ENCODE measurements at places on chromosomes 16 and 17.

DNA sequence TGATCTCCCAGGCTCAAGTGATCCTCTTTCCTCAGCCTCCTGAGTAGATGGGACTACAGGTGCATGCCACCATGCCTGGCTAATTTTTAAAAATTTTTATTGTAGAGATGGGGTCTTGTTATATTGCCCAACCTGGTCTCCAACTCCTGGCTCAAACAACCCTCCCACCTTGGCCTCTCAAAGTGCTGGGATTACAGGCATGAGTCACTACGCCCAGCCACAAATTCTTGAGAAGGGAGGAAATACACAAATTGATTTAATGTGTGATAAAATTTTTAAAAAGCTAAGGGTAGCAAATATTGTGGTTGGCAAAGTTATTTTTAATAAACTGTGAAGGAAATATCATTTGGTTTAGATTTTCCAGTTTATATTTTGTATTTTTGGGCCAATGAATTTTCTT lies 9.6 kb downstream of the ITGAD start:
- DNase-seq = no peak

- DNase-seq = no peak
Measured at GRCh38 chr17:76546556-76547182, 6.8 kb downstream of the PRCD start.

DNA sequence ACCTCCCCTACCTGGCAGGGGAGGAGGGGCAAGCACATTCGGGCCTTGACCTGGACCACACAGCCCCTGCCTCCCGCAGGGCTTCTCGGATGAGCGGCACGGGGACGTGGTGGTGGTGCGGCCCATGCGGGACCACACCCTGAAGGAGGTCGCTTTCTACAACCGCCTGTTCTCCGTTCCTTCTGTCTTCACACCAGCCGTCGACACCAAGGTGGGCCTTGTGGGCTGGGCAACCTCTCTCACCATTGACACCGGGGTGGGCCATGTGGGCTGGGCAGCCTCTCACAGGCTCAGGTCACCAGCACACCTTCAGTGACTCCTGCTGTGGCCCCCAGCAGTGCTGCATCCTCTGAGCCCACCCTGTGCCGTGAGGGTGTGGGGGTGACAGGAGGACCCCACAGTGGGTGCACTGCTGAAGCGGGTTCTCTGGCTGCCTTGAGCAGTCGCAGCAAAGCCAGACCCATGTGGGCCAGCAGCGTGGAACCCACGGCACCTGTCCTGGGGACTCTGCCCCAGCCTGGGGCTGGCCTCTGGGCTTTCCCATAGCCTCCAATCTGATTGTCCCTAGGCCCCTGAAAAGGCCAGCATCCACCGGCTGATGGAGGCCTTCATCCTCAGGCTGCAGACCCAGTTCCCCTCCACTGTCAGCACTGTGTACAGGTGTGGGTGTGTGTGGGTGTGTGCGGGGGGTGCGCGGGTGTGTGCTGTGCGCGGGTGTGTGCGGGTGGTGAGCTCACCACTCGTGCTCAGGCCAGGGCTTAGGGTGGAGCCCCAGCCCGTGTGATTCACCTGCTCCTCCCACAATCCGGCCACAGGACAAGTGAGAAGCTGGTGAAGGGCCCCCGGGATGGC lies 7.5 kb downstream of the CTU2 start:
- DNase-seq = no peak

DNA sequence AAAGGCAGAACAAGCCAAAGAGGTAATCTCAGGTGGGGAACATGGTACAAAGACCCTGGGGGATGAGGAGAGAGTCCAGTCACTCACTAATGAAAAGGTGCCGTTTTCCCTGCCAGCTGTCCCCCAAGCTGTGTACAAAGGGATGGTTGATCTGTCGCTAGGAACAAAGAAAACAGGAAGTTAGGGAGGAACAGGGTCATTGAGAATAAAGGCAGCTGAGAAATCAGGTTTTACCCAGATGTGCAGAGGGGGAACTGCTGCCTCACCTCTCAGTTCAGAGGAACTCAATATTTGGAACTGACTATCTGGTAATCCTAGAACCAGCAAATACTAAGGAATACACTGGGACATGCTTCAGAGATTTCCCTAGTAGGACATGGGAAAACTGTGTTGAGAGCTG lies 1.5 kb downstream of the RSKR start:
- DNase-seq = no peak

- no peak for DNase-seq
Measured at GRCh38 chr16:2692251-2692947, 10.1 kb downstream of the KCTD5 start.

DNA sequence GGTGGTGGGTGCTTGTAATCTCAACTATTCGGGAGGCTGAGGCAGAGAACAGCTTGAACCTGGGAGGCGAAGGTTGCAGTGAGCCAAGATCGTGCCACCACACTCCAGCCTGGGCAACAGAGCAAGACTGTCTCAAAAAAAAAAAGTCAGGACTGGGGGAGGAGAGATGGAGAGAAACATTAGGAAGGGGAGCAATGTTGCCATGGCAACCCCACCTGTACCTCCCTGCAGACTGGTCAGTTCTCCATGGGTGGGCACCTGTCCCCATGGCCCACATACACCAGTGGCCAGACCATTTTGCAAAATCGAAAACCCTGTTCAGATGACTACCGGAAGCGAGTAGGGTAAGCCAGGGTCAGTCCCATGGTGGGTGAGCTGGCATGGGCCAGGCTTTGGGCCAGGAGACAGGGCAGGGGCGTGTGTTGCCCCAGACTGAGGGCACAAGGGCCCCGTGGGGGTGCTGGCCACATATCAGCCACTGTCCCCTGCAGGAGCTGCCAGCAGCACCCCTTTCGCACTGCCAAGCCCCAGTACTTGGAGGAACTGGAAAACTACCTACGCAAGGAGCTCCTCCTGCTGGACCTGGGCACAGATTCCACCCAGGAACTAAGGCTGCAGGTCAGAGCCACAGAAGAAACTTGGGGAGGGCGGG lies 14.0 kb downstream of the TSNAXIP1 start:
- no peak for DNase-seq

- DNase-seq = no peak
Measured at GRCh38 chr17:17738901-17739300, 57.6 kb downstream of the RAI1 start.

DNA sequence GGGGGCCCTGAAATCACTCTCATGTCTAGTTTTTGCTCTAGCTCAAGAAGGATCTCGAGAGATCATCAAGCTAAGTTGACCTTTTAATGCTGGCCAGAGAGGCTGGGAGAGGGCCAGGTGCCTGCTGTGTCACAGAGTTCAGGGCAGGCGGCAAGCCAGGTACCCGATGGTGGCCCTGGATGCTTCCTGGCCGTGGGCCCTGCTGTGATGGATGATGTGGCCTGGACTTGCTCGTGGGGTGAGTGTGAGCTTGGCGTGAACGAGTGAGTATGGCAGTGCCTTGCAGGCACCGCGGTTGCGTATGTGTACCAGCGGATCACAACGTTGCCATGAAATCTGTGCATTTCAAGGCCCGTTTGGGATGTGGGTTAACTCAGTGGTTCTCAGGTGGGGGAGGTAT lies 7.4 kb downstream of the IRF8 start:
- no peak for DNase-seq

GRCh38 chr16:50742576-50743200 lies 802 bp downstream of the CYLD start:
- DNase-seq = no peak

DNA sequence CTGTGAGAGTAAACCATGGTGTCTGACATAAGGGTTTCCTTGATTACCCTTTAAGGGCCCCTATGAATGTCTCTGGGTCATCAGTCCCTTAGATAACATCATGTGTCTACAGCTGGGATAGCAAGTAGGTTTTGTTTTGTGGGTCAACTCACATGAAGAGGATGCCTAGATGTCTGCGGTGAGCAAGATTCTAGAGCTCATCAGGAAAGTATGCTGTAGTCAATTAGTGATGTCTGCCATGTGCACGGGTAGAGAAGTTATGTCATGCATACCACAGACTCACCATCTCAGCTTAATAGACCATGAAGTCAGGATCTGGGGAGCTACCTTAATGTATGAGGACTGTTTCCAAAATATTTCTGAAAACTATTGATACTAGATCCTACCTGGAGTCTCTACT lies 57.5 kb downstream of the CDH13 start:
- no peak for DNase-seq

GRCh38 chr16:72847187-72848027 lies 200.5 kb downstream of the ZFHX3 start:
- no peak for DNase-seq

DNA sequence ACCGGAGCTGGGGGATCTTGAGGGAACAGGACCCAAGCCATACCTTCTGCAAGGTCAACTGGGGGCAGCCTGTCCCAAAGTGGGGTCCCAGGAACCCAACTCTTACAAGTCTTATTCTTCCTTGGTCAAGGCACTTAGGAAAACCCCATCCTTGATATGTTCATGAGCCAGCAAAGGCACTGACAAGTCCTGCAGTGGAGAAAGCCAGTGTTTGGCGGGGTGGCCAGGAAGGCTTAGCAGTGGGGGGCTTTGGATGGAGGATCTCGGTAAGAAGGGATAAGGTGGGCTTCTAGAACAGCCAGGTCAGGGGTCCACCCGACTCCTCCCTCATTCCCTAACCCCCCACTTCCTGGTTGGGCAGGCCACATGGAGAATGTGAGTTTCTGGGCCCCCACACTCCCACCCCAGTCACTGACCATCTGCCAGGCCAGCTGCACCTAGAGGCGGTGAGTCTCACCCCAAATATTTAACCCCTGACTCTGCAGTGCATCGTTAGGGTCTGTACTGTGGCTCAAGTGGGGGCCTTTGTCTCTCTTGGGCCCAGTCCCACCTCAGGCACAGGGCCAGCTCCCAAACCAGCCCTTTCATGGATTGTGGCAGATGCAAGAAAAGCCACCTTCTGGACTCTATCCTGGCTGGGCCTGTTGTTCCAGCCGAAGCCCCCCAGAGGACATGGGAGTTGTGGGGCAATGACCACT lies 22.3 kb downstream of the PPL start:
- DNase-seq = no peak

DNA sequence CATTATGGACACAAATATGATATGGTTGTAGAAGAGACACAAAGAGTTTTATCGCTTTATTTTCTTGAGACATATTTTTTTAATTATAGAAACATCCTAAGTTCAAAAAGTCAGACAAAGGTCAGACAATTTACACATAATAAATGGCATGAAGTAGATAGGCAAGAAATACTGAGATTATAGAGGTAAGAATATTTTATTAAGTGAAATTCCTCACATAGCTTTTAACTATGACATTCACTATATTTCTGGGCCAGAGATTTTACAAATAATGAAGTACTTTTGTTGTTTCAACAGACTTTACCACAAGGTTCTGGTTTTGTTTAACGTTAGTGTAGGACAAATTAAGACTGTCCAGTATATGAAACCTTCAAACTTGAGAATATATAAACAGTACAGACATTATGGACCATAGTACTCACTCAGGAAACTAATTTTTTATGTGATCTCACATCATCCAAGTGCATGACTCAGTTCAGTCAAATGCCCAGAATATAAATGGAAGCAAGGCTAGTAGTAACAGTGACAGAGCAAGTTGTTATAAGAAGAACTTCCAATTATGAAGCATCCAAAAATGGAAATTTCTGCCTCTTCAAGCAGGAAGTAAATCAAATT lies 394.8 kb downstream of the KCNJ2 start:
- DNase-seq = no peak

DNA sequence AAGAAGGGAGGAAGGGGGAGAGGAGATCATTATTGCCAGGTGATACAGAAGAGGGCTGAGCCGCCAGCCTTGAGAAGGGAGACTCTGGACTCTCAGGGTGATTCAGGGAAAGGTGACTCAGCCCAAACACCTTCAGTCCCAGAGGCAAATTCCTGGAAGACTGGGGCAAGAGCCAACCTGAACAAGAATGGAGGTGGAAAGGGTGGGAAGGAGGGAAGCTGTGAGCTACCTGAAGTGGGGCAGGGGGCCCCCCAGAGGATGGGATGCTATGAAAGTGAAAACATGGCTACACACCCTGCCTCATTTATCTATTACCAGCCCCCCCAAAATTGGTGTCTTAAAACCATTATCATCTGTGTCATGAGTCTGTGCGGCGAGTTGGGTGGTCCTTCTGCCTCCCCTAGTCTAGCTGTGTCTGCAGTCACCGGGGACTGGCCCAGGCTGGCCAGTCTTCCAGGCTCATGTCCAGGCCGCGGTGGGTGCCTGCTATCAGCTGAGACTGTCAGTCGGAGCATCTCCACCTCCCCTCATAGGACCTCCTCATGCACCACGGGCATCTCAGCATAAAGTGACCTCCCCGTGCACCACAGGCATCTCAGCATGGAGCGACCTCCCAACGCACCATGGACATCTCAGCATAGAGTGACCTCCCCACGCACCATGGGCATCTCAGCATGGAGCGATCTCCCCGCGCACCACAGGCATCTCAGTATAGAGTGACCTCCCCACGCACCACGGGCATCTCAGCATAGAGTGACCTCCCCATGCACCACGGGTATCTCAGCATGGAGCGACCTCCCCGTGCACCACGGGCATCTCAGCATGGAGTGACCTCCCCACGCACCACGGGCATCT lies 3.2 kb upstream of the SLC47A2 start:
- DNase-seq = no peak

- DNase-seq = no peak
Measured at GRCh38 chr16:63458846-63459245, 1422.6 kb upstream of the CDH8 start.

- no peak for DNase-seq
Measured at GRCh38 chr17:34620458-34620857, 41.1 kb downstream of the TMEM132E start.

DNA sequence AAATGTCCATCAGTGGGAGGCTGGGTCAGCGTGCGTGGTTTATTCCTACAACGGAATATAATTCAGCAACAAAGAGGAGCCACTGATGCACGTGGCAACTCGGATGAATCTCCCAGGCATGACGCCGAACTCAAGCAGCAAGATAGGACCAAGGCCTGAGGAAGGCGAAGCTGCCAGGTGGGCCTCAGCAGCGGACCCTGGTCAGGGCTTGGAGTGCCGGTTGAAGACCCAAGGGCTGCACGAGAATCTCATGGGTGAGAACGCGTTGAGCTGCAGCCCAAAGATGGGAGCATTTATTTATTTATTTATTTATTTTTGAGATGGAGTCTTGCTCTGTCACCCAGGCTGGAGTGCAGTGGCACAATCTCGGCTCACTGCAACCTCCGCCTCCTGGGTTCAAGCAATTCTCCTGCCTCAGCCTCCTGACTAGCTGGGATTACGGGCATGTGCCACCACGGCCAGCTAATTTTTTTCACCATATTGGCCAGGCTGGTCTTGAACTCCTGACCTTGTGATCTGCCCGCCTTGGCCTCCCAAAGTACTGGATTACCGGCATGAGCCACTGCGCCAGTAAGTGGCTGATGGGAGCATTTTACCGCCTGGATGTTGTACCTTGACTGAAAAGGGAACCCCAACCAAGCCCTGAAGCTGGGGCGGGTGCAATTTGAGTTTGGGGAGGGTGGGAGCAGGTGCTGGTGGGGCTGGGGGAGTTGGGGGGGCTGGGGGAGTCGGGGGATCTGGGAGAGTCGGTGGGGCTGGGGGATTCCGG lies 18.1 kb upstream of the BAHCC1 start:
- DNase-seq = no peak

DNA sequence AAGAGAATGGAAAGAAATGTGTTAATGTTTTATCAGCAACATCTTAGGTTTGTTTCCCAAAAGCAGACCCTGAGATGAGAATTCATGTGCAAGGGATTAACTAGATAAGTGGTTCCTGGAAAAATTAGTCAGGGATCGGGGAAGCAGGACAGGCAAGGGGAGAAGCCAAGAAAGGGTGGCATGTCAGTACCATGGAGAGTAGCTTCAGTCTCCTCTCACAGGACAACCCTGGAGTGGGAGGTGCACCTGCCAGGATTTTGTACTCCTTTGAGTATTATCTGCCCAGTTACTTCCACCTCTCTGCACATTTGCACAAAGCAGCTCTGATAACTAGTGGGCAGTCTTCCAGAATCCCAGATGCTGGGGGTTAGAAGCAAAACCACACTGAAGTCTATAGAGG lies 117.0 kb downstream of the RGS9 start:
- DNase-seq = no peak

Measured in activated CD4-positive, alpha-beta T cell treated with anti-CD3 and anti-CD28 coated beads, Interleukin-2, amount 50 U/mL, for 24 hours (primary cell).